NCI-H187 (cell line): ENCODE measurements at places on chromosomes 3 and 15.

DNA sequence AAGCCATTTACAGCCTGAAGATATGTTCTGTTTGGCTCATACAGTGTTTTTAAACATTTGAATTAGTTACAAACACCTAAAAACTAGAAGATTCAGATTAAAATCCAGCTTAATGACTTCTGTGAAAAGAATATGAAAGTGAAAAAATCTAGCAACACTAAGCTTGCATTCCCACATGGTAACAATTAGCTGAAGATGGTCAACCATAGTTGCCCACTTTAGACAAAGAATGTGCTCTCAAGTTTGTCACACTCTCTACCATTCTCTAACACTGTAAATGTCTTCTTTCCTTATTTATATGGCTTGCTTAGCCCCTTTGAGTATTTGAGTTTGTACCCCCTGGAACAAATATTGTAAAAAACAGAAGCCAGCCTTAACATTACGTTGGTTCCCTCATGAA lies 32.7 kb downstream of the HDGFL3 start:
- DNase-seq: no peak

DNA sequence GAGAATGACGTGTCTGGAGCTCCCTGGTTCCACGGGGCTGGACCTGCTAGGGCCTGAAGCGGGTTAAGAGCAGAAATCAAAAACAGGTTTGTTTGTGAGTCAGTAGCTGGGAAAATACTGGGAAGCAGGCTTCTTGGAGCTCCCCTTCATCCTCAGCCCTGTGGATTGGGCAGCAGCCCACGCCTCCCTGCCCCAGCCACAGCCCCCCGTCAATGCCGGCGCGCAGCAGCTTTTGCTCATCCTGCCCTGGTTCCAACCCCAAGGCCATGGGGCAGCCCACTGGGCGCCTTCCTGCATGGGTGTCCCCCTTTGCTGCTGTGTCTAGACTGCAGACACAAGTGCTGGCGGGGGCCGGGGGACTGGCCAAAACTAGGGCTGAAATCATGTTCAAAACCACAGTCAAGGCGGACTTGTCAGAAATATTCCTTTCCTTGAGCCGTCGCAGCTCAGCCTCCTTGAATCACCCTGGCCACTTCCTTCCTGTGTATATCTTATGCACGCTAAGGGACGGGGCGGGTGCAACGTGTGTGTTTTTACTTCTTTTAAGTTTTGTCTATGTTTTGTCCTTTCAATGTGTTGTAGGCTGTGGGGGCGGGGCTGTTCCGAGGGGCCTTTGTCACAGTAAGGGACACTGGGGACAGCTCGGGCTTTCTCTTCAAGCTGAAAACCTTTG lies 108.1 kb downstream of the KLF13 start:
- DNase-seq: no peak

- DNase-seq: no peak
Observed at GRCh38 chr15:85598718-85599398, 195.9 kb downstream of the KLHL25 start.

GRCh38 chr3:126433496-126434263 lies 39.0 kb downstream of the CFAP100 start:
- DNase-seq: no peak

GRCh38 chr3:115217678-115218451 lies 70.8 kb upstream of the ZBTB20 start:
- DNase-seq: peak; percentile 33

DNA sequence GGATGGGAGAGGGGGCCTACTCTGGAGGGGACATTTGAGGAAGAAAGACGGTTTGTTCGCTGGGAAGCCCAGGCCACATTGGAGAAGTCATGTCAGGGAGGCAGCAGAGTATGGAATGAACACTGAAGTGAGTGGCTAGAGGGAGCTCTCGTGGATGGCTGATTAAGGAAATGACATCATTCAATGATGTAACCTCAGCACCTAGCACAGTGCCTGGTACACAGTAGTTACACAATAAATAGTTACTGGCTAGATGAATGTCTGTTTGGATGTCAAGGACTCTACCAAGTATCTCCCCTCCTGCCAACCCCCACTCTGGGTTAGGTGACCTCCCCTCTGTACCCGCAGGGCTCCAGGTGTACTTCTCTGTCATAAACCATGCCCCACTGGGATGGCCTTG lies 121.1 kb downstream of the CLSTN2 start:
- DNase-seq: no peak

DNA sequence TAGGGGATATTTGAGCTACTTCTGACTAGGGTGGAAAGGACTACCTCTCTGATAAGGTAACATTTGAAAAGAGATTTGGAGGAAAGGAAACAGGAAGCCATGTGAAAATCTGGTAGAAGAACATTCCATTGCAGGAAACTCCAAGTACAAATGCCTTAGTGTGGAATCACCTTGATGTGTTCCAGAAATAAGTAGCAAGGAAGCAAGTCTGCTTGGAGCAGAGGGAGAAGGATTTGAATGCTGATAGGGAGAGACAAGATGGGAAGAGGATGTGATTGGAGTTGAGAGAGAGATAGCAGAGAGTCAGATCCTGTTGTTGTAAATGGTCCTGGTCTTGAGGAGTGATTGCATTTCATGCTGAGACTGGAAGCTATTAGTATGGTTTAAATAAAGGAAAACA lies 335.1 kb upstream of the DCBLD2 start:
- no peak for DNase-seq
